Femur (tissue), 1 donor: ENCODE measurements at places on chromosomes 12 and 14.

GRCh38 chr14:75967866-75968265 is 13.9 kb downstream of the TGFB3 start:
- no peak for DNase-seq

- DNase-seq: no peak
Observed at GRCh38 chr12:9758119-9758518, 2.6 kb downstream of the CD69 start.

DNA sequence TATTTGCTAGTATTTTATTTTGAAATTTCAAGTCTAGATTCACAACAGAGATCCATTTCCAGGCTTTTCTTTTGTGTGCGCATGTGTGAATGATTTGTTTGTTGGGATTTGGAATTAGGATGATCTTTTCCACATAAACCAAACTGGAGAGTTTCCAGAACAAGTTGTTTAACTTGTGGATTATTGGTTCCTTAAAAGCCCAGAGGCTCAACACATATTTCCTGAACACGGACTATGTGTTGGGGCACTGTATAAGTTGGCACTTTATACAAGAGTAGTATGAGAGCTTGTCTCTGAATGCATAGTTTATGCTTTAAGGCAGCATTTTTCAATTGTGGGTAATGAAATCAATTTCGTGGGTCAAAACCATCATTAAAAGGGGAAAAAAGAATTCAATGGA is 67.3 kb upstream of the FUT8 start:
- no peak for DNase-seq

DNA sequence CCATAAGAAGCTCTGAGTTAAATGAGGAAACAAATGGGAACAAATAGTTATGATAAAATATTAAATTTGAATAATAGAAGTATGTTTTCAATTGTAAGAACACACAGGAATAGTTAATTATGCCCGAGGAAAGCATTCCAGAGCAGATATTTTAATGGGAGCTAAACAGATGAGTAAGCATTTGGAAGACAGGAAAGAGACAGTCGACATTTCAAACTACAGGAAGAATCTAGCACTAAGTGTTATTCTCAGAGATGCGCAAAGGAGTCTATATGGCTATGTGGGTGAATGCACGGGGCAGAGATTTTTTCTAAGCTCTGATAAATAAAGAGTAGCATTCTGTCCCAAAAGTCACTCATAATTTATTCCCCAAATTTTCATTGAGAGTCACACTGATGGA is 64.5 kb upstream of the SSTR1 start:
- no peak for DNase-seq

DNA sequence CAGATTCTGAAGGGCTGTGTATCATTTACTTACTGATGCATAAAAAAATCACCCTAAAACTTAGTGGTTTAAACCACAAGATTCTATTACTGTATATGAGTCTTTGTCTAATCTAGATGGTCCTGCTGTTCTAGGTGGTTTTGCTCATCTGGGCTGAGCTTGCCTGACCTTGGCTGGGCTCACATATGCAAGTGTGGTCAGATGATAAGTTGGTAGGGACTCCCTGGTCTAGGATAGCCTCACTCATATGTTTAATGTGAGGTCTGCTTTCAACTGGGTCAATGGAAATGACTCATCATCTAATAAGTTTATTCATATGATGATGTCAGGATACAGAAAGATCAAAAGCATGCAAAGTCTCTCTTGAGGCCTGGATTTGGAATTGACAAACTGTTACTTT is 887.8 kb downstream of the TRHDE start:
- no peak for DNase-seq

DNA sequence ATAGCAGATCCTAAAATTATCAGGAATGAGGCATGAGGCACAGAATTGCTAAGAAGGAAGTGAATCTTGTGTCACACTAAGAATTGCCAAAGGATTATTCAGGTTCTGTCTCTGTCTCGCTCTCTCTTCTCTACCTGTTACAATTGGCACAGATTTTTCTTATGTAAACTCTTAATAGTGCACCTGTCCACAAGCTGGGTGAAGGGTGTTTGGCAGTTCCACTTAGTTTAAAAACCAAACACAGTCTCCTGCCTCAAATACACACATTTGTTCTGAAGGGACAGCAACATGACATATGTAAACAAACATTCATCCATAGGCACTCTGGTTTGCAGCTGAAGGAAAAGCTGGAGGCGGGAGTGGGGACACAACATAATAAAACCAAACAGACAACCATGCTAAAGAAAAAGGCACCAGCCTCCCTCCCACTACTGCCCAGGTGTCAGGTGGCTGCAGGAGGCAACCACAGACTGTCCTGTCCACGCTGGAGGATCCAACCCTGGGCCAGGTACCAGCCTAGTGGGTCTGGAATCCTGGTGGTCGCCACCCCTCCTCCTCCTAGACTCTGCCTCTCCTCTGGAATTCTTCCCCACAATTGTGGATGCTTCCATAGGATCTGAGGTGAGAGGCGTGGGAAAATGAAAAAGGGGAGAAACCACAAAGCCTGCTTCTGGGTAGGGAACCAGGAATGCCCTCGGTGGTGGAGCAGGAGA is 81.2 kb downstream of the TMEM260 start:
- DNase-seq: no peak

DNA sequence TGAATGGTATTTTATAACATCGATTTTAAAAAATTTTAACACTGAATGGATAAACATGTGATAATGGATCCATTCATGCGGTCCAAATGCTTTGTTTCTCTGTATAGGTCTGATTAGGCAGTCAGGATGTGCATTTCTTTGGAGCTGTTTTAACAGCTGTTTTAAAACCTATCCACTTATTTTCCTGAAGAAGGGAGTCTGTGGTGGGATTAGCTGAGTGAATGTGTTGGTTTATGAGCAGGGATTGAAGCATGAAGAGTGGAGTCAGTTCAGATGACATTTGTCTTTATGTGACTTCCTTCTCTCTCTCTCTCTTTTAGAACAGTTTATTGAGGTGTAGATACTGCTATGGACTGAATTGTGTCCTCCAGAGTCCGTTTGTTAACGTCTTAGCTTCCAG is 37.7 kb downstream of the GLT8D2 start:
- DNase-seq: no peak

DNA sequence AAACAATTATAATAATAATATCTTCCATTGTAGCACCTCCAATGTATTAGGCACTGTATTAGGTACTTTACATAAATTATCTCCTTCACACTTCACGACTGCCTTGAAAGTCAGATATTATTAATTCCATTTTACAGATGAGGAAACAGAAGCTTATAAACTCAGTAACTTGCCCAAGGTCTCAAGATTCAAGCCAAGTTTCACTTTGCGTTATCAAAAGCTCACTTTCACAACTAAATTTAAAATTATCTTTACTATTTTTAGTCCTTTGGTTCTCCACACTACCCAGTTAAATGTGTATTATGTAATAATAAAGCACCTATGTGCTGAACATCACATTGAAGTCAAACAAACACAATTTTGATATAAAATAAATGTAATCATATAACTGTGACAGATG is 55.8 kb downstream of the NUMB start:
- DNase-seq: no peak

GRCh38 chr14:85528080-85528896 is 1.7 kb upstream of the FLRT2 start:
- peak; percentile 77 for DNase-seq

DNA sequence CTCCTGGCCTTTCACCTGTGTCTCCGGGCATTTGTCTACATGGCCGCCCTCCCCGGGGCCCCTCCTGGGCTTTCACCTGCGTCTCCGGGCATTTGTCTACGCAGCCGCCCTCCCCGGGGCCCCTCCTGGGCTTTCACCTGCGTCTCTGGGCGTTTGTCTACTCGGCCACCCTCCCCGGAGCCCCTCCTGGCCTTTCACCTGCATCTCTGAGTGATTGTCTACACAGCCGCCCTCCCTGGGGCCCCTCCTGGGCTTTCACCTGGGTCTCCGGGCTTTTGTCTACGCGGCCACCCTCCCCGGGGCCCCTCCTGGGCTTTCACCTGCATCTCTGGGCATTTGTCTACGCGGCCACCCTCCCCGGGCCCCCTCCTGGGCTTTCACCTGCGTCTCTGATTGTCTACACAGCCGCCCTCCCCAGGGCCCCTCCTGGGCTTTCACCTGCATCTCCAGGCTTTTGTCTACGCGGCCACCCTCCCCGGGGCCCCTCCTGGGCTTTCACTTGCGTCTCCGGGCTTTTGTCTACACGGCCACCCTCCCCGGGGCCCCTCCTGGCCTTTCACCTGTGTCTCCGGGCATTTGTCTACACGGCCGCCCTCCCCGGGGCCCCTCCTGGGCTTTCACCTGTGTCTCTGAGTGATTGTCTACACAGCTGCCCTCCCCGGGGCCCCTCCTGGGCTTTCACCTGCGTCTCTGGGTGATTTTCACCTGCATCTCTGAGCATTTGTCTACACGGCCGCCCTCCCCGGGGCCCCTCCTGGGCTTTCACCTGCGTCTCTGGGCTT is 68.0 kb upstream of the GALNT9 start:
- DNase-seq: no peak

DNA sequence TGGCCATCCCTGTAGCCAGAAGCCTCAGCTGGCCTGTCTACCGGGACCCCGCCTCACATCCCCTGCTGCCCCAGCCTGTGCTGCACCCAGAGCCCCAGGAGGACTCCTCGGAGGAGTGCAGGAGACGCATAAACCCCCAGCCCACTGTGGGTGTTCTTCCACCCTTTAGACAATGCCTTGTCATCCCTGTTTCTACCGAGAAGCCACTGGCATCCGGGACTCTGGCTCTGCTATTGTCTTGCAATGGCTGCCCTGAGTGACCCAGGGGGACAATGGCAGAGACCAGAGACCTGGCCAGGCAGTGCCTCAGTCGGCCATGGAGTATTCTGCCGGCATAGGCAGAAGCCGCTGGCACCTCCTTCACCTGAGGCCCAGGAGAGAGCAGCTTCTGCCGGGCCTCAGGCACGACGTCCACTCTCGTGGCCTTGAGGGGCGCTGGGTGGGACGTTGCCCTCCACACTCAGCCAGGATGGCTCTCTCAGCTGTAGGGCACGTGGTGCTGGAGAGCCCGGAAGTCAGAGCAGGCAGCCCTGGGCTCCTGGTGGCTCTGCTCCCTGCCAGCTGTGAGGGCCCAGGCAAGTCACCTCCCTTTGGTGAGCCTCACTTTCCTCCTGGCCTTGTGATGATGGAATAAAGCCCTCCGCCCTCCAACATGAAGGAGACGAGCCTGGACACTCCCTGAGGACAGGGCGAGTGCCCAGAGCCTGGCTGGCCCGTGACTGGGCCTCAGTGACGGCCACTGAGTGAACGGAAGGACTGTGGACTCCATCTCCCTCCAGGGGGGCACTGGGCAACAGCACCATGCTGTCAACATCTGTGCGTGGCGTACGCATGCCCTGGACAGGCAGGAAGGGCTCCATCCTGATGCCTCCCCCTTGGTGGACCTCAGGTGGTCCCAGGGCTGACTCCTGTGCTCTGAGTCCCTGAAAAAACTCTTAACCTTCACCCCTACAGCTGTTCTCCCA is 41.0 kb downstream of the TRAFD1 start:
- no peak for DNase-seq

DNA sequence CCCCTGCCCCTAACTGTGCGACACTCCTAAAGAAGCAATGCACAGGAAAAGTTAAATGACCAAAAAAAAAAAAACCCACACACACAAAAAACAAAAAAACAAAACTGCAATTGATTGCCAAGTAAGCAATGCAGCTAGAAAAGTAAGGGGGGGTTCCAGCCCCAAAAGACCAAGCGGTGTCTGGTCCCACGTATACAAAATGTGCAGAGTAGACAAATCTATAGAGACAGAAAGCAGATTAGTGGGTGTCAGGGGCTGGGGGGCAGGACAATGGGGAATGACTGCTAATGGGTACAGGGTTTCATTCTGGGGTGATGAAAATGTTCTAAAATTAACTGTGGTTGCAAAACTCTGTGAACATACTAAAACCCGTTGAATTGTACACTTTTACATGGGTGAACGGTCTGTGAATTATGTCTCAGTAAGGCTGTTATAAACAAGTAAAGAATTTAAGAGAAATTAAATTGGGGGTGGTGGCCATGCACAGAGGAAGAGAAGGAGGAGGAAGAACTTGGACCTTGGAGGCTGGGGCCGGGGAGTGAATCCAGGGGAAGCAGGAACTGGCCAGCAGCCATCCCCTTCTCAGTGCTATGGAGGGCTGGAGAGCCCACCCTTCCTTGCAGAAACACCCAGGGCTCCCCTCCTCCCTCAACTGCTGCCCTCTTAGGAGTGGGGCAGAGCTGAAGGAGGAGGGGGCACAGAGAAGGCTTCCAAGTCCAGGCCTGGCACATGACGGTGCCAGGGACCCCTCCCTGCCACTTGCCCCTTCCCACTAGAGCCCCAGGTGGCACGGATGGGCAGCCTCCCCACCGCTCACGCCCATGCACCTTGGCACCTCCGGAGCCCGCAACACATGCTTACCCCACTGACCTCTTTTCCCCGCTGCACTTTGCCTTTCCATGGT is 45.4 kb downstream of the KDM2B start:
- no peak for DNase-seq

GRCh38 chr14:32602699-32603098 is 273.6 kb downstream of the AKAP6 start:
- DNase-seq: no peak
